Stimulated activated CD8-positive, alpha-beta memory T cell treated with anti-CD3 and anti-CD28 coated beads, Interleukin-15, amount 100 ng/mL, for 4 hours (primary cell): ENCODE measurements at places on chromosomes 2 and 18.

DNA sequence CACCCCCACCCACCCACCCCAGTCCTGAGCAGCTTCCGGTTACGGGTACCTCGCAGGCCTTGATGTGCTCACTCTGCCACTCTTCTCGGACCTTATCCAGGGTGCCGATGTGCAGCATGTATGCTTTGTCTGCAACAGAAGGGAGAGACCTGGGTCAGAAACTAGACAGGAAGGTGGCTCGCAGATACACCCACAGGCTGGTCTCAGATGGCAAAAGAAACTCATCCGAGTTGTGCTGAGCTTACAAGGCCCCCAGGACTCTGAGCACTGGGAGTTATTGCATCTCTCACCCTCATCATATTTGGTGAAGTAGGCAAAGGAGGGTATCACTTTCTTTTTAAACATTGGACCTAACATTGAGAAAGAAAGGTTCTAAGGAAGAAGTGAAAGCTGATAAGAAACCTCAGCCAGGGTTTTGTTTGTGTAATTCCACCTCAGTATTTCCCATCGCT lies 30.6 kb upstream of the EPG5 start:
- DNase-seq: no peak

GRCh38 chr2:120301284-120301683 lies 44.7 kb upstream of the INHBB start:
- no peak for DNase-seq

GRCh38 chr2:26946841-26947784 lies 23.3 kb upstream of the MAPRE3 start:
- DNase-seq: no peak

GRCh38 chr18:3468833-3469232 lies 18.9 kb downstream of the TGIF1 start:
- DNase-seq: no peak

GRCh38 chr2:71612581-71613402 lies 159.4 kb downstream of the DYSF start:
- DNase-seq: no peak

DNA sequence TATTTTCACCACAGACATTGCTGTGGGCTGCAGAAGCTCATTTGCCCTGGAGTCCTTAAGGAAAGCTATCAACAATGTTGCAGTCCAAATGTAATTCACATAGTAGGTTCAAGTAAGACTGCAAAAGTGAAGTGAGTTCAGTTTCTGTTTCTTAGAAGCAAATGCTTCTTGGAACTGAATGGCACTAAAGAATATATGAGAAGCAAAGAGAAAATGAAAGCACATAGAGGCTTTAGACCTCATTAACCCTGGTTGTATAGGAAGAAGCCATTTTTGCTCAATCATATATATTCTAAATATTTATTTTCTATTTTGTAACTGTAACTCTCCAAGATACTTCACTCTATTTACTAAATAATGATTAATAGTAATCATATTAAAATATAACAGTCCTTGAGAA lies 292.0 kb downstream of the ZNF804A start:
- DNase-seq: no peak

DNA sequence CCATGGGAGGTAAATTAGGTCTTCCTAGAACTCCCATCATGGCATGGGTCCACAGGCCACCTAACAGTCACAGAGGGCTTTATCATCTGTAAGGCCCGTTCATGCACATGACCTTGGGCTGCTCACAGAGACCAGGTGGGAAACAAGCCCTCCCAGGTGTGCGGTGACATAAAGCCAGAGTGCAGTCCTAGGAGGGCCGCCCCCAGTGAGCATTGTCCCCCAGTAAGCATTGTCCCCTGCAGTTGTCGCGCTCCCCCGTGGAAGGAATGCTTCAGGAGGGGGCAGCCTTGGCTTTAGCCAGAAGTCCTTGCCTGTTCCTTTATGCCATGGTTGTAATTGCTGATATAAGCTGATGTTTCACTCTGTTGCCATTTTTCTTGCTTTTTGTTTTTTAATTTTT lies 41.7 kb upstream of the LYPD6B start:
- DNase-seq: no peak

DNA sequence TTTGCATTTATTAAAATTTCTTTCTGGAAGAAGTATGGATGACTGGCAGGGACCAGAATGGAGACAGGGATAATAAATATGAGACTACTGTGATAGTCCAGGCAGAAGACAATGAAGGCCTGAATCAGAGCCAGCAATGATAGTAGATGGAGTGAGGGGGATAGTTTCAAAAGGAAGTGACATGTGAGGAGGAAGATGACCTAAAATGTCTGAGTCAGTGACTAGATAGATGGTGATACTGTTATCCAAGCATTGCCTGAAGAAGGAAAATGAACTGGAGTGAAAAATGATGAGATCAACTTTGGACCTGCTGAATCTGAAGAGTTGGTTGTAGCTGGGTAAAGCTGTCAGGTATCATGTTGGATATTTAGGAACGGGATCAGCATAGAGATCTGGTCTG lies 158.3 kb upstream of the KLF7 start:
- no peak for DNase-seq

DNA sequence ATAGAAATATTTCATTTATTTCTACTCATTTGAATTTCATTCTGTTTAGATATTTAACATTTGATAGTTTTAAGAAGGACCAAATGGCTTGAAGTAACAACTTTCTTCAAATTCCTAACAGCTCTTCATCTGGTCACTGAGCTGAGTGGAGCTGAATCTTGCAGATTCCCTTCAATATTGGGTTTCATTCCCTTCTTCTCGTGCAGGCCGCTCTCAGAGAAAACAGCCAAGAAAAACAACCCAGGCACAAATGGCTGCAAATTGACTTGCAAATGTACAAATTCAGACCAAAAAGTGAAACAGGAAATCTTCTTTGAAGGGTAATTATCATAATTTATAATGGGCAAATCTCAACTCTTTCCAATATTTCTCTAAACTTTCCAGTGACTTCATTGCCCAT lies 30.3 kb upstream of the GCG start:
- DNase-seq: no peak

- DNase-seq: no peak
These were observed 572 bp upstream of the ZNF516 start for GRCh38 chr18:76495435-76496193.

GRCh38 chr18:44712025-44712424 lies 31.3 kb downstream of the SETBP1 start:
- no peak for DNase-seq
